ENCODE measurements at places on chromosomes 3 and 15. TPM values are rescaled to one million over a fixed set of nuclear protein-coding genes. Genes with fewer than 3 reads are reported as not detected.

TRIM42 gene
- not detected for total RNA-seq

CFAP91 gene
- total RNA-seq = 0.98 TPM

GLDN gene
- 13.3 TPM for total RNA-seq

CCR1 gene
- total RNA-seq = 0.90 TPM

NMNAT3 gene
- 1.8 TPM for total RNA-seq

NAALADL2 gene
- total RNA-seq = 11.4 TPM

PRR20G gene
- not detected for total RNA-seq

ANKUB1 gene
- total RNA-seq = not detected

CPB1 gene
- total RNA-seq = 5.6 TPM

SETD2 gene
- total RNA-seq = 83.6 TPM
